ENCODE measurements at places on chromosomes 3 and 15.

- no peak for DNase-seq
Observed at GRCh38 chr3:185928496-185928895, 9.3 kb downstream of the TRA2B start.

GRCh38 chr3:147937341-147937740, 528.2 kb downstream of the ZIC1 start:
- no peak for DNase-seq

GRCh38 chr3:171556574-171557145, 96.5 kb upstream of the TNIK start:
- DNase-seq = no peak

DNA sequence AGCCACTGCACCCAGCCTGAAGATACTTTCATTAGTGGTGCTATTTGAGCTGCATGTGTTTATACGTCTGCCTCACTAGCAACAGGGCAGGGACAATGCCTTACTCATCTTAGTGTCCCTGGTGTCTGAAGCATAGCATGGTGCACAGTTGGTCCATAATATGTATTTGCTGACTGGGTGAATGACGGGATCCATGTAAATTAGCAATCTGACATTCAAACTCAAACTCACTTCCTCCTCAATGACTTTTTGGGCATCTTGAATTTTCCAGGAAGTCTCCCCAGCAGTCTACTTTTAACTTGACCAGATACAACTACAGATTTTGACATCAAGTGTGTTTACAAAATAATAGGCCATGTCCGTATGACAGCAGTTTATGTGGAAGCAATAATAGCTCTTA, 3.0 kb upstream of the LDHAL6B start:
- DNase-seq = no peak

DNA sequence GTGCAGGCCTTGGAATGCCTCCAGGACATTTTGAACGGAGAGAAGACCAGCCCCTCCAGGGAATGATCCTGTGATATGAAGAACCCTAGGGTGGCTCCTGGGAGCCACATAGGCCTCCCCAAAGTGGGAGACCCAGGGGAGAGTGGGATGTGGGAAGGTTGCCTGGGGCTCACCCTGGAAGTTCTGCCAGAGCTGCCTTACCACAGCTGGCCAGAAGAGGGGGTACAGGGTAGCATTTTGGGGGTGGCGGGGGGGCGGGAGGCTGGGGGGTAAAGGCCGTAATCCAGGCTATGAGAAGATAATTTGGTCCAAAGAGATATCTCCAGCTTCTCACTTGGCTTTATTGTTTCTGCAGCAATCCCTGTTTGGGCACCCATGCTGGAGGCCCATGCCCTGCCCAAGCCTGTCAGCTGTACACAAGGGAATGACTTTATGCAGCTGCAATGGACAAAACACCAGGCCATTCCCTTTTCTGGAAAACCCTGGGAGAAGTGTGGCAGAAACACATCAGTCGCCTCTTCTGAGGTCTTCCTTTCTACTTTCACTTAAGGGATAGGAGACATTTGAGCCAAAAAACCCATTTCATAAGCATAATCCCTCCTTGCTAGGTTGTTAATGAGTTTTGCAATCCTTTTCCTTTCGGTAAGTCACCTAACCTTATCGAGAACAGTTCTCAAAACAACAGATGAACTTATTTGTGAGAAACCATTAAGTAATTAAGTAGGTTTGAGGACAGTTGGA, 11.0 kb upstream of the MUSTN1 start:
- DNase-seq = no peak

DNA sequence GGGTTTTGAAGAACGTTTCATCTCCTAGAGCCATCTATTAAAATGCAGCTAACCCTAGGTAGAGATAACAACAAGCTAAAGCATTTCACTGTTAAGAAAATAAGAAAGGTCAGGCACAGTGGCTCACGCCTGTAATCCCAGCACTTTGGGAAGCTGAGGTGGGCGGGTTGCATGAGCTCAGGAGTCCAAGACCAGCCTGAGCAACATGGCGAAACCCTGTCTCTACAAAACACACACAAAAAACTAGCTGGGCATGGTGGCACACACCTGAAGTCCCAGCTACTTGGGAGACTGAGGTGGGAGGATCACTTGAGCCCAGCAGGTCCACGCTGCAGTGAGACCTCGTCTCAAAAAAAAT, 5.4 kb upstream of the TBC1D5 start:
- DNase-seq = no peak

DNA sequence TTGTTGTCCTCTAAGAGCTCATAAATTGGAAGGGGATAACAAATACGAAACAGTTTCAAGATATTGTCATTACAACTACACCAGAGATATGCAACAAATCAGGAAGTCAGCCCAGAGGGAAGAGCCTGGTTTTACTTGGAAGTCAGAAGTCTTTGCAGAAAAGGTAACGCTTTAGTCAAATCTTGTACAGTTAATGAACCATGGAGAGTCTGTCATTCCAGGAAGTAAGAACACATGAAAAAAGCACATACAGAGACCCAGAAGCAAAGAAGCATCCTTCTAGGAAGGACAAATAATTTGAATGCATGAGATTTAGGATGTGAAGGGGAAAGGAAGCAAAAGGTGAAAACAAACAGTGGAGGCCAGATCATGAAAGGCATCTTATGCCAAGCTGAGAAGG, 19.6 kb downstream of the DYNC1LI1 start:
- no peak for DNase-seq

GRCh38 chr15:52673734-52674133, 5.5 kb downstream of the ATOSA start:
- no peak for DNase-seq

DNA sequence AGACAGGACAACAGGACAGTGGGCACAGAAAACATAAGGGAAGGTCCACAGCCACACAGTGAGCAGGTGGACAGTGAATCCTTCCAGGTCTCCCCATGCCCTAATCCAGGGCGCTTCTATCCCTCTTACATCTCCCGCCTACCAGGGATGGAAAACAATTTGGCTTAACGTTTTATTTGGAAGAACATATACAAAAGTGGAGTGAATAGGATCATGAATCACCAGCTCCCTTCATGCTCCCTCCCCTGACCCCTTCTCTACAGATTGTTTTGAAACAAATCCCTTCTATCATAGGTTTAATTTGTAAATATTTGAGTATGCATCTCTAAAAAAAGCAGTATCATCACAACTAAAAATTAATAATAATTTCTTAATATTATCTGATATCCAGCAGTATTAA, 52.5 kb downstream of the CLDN11 start:
- no peak for DNase-seq

- no peak for DNase-seq
Observed at GRCh38 chr15:68436680-68437079, 4.7 kb upstream of the ITGA11 start.

GRCh38 chr15:67109141-67110034, 44.0 kb downstream of the SMAD3 start:
- no peak for DNase-seq

- no peak for DNase-seq
Observed at GRCh38 chr15:68081869-68082505, 27.9 kb downstream of the PIAS1 start.

- DNase-seq = no peak
Observed at GRCh38 chr3:13575459-13576061, 26.6 kb downstream of the FBLN2 start.

DNA sequence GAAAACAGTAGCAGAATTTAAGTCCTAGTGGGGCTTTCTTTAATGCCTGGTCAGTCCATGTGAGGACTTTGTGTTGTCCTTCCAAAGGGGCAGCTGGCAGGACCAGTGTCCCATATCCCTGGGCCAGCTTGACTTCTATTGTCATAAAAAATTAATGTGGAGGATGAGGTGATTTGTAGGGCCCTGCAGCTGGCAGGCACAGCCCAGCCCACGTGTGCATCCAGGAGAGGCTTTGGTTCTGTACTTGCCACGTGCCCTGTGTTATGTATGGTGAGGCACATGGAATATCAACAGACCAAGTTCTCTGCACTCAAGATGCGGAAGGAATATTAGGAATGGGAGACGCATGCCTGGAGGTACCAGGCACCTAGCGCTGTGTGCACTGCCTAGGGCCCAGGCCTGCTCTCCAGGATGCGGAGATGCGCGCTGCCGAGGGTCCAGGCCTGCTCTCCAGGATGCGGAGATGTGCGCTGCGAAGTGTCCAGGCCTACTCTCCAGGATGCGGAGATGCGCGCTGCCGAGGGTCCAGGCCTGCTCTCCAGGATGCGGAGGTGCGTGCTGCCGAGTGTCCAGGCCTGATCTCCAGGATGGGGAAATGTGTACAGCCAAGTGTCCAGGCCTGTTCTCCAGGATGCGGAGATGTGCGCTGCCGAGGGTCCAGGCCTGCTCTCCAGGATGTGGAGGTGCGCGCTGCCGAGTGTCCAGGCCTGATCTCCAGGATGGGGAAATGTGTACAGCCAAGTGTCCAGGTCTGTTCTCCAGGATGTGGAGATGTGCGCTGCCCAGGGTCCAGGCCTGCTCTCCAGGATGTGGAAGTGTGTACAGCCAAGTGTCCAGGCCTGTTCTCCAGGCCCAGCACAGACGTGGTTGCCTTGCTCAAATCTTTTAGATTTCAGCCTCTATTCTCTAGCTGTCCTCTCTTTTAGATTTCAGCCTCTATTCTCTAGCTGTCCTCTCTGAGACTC, 183.3 kb upstream of the ROPN1 start:
- DNase-seq = no peak

- DNase-seq = no peak
Observed at GRCh38 chr3:165451371-165452070, 255.3 kb upstream of the SLITRK3 start.

DNA sequence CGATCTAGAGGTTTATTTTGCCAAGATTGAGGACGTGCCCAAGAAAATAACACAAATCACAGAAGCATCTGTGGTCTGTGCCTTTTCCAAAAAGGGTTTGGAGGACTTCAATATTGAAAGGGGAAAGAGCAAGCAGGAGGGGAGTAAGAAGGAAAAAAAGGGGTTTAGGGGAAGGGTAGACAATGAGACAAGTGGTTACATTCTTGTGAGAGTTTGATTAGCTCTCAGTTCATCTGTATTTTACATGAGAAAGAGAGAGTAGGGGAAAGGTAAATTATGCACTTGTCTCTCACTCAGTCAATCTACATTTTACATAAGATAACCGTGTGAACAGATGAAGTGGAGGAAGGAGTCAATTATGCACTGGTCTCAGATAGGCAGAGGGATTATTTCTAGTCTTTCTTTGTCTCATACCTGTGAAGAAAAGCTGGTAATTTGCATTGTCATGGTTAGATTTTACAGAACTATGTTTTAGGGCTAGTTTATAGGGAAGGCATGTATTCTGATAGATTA, 931.3 kb downstream of the CADM2 start:
- no peak for DNase-seq

GRCh38 chr3:119276680-119277079, 17.5 kb upstream of the ARHGAP31 start:
- no peak for DNase-seq

DNA sequence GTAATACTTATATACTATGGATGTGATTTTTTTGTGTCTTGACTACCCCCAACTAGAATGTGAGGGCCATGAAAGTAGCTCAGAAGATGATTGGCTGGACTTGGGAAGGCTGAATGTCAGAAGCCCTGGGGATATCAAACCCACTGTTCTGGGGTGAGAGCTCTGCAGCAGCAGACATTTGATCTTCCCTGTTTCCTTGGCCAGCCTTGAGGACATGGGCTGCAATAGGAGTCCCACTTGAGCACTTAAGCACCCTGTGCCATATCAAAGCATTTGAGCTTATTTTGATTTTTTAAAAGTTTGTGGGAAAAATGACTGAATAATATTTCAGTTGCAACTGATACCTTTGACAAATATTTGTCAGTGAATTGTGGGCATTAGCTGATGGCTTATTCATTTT, 21.7 kb downstream of the GTF2E1 start:
- DNase-seq = no peak

DNA sequence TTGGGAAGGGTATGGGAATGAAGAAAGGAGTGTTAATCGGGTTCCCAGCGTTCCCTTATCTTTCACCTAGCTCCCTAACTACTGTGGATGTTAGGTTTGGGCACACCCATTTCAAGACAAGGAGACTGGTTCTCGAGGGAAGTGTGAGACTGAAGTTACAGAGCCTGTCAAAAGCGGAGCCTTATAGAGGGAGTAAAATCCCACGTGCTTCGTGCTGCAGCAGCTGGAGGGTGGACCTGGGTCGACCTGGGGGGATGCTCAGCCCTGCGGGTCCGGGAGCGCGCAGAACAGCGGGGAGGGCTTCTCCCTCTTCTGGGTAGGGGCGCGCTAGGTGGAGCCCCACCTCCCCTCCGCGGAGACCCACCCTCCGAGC, 314 bp upstream of the TMED3 start:
- DNase-seq = no peak

- no peak for DNase-seq
Observed at GRCh38 chr3:28244491-28244890, 3.1 kb downstream of the CMC1 start.

- DNase-seq = no peak
Observed at GRCh38 chr3:98095882-98096281, 8.9 kb downstream of the OR5AC2 start.

GRCh38 chr15:31278061-31278445, 48.6 kb upstream of the KLF13 start:
- no peak for DNase-seq

GRCh38 chr3:188817103-188817934, 354.5 kb upstream of the TPRG1 start:
- DNase-seq = no peak

DNA sequence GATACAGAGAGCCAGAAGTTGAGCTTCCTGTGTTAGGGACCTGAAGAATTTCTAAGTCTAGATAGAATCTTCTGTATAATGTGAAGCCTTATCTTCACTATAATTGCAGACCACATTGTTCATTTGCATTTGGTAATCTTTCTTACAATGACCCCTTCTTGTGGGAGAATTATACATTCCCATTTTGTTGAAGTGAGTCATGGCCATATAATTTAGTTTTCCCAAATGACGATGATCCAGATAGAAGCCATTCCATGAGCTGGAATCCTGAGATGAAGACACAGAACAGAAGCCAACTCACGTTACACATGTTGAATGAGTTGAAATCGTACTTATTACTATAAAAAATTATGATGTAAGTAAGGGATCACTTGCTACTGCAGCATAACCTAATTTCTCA, 187.8 kb downstream of the TUSC7 start:
- DNase-seq = no peak

DNA sequence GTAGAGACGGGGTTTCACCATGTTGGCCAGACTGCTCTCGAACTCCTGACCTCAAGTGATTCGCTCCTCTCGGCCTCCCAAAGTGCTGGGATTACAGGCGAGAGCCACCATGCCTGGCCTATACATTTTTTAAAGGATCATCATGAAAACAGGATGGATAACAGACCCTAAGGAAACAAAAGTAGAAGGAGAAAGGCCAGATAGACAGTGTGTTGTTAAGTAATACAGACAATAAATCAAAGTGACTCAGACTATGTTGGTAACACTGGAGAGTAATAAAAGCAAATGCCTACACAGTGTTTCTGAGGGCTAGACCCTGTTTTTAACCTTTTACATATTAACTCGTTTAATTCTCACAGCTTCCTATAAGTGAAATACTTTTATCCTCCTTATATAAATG, 133.8 kb upstream of the MCTP2 start:
- no peak for DNase-seq

- DNase-seq = no peak
Observed at GRCh38 chr3:15330031-15330596, 2.3 kb downstream of the SH3BP5 start.
